Trophoblast cell (in vitro differentiated cells and primary cell): ENCODE measurements at places on chromosomes 16 and 17.

DNA sequence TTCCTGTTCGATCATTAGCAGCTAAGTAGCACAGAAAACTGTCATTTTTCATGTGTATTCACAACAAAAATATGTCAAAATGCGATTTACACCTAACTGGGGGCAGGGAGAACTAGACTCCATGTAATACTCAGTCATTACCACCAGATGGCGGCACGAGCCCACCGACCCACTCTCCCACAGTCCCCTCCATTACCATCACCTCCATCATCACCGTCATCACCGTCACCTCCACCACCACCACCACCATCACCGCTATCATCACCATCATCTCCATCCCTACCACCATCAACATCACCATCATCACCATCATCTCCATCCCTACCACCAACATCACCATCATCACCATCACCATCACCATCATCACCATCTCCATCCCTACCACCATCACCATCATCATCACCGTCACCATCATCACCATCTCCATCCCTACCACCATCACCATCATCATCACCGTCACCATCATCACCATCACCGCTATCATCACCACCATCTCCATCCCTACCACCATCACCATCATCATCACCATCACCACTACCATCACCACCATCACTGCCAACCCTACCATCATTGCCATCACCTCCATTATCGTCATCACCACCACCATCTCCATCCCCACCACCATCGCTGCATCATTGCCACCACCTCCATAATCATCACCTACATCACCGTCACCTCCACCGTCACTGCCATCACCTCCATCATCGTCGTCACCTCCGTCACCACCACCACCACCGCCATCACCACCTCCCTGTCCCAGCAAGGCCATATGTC, 14.4 kb downstream of the NDUFAF8 start:
- H3K36me3 ChIP-seq = peaks cover 36% of the 10 kb centered on the region
- peak overlapping the region; percentile 38 for H3K4me3 ChIP-seq
- no peaks in the 10 kb centered on the region for H3K27me3 ChIP-seq
- peak; percentile 54 for DNase-seq
- no peaks in the 10 kb centered on the region for H3K4me1 ChIP-seq
- no peak overlapping the region for H3K27ac ChIP-seq

DNA sequence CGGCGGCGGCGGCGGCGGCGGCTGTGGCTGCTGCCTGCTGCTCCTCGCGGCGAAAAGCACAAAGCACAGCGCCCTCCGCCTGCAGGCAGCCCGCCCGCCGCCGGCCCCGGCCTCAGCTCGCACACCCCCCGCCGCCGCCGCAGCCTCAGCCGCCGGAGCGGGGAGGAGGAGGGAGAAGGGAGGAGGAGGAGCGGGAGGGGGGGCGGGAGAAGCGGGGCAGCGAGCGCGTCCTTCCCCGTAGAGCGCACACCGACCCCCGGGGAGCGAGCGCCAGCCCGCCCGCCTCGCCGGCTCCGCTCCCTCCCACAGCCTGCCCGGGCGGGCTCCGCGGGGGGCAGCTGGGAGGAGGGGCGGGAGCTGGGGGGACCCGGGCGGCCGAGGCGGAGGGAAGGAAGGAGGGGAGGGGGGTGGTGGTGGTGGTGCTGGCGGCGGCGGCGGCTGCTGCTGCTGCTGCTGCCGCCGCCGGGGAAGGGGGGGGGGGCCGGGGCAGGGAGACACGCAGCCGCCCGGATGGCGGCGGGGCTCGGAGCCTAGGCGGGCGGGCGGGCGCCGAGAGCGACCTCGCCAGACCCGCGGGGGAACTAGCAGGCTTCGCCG, at the start of gene UBTF:
Gene UBTF, minus strand, starts transcription at position 60 of the 597 bp plus-strand sequence. CDS start 1,446 bp downstream, outside the sequence.
- H3K27me3 ChIP-seq = no peaks in the 10 kb centered on the region
- H3K4me3 ChIP-seq = peak within 1 kb of the TSS; percentile 98
- DNase-seq = peak; percentile 47
- H3K36me3 ChIP-seq = peaks cover 32% of the 10 kb centered on the region

DNA sequence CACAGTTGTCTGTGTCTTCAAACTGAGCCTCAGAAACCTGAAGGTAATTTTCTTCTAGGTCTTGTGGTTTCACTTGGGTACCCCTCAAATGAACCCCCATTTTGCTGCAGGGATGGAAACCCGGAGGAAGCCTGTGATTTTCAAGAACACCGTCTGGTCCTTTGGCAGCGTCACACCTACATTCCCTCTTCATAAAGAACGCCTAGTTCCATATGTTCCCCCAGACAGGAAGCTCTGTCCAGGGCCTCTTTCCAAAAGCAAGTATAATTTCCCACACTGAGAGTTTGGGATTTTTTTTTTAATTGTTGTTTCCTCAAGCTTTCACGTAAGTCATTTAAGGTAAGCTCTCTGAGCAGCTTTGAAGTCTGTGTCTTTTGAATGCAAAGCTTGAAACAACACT, 515.0 kb downstream of the TMEM114 start:
- no peak overlapping the region for H3K4me3 ChIP-seq
- no peaks in the 10 kb centered on the region for H3K36me3 ChIP-seq
- no peaks in the 10 kb centered on the region for H3K4me1 ChIP-seq
- no peak overlapping the region for H3K27ac ChIP-seq
- no peak for DNase-seq

- no peak for DNase-seq
- H3K4me1 ChIP-seq = peaks cover 5% of the 10 kb centered on the region
- no peak overlapping the region for H3K4me3 ChIP-seq
- H3K27me3 ChIP-seq = no peaks in the 10 kb centered on the region
- H3K27ac ChIP-seq = no peak overlapping the region
Observed at GRCh38 chr16:88132836-88133506, 181.7 kb downstream of the BANP start.

DNA sequence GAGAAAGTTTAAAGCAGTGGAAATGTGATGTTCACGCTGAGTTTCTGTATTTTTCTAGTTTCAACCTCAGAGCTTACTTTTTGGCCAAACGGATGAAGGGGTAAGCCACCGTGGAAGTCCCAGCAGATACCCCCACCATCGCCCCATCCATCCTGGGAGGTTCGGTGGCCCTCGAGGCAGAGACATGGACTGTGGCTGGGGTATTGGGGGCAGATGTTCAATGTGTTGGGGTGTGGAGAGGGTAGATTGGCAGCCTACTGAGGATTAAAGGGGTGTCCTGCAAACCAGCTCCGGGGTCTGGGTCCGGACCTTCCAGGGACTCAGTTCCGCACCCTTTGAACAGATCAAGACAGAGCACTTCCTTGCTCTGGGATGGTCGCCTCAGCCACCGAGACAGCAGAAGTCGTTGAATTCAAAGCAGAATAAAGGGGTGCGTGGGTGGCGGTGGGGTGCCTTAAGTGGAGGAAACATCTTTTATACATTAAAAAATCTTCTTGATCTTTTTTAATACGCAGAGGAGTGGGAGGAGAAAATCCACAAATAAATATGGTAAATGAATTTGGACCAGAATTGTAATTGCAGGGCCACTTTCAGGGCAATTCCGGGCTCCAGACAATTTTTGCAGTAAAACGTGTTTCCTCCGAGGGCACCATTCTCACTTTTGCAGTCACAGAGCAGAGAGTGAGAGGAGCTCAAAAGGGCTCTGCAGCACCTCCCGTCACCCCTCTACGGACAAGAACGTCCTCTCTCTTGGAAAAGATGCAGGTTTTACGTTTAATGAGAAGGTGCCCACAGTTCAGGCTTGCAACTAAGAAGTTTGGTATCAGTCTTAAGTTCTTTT, 8.2 kb upstream of the CBX8 start:
- DNase-seq = no peak
- H3K27me3 ChIP-seq = peaks cover 93% of the 10 kb centered on the region
- H3K27ac ChIP-seq = no peak overlapping the region
- H3K4me1 ChIP-seq = peaks cover 15% of the 10 kb centered on the region
- H3K36me3 ChIP-seq = no peaks in the 10 kb centered on the region

- DNase-seq = peak; percentile 51
- H3K27me3 ChIP-seq = no peaks in the 10 kb centered on the region
- no peak overlapping the region for H3K27ac ChIP-seq
Observed at GRCh38 chr17:76716146-76716838, 5.5 kb upstream of the MXRA7 start.

DNA sequence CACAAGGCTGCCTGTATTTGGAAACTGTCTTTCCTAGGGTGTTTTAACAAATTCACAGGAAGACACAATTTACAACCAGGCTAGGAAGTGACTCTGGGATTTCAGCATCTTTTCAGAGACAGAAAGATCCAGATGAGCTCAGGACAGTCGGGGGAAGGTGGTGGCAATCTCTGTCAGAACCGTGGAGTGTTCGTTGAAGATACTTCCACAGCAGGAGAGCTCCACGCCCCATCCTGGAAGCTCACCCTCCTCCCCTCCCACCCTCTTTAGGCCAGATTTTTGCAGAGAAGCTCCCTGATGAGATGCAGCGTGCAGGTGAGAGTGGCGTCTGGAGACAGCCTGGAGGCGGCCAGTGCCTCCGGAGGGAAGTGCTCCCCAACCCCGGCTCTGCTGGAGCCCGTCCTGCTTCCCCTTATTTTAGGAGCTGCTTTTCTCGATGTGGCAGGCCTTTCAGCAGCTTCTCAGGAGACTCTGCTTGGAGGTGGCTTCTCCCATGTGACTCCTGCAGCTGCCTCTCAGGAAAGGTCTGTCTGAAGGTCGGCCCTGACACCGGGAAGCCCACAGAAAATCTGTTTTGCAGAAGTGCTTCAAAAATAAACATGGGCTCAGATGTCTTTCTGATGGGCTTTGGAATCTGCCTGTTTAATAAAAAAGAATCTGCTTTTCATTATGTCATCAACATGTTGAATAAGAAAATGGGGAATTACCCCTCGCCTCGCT, 186.4 kb upstream of the CHMP6 start:
- no peak for DNase-seq
- no peak overlapping the region for H3K27ac ChIP-seq
- H3K36me3 ChIP-seq = peaks cover 2% of the 10 kb centered on the region
- H3K4me1 ChIP-seq = no peaks in the 10 kb centered on the region

GRCh38 chr17:15944759-15945526, at the start of gene ADORA2B:
ADORA2B (plus strand) TSS chr17:15945130; CDS start chr17:15945249, 119 bp downstream.
- DNase-seq = peak; percentile 83
- H3K4me3 ChIP-seq = peak within 1 kb of the TSS; percentile 77
- H3K27me3 ChIP-seq = peaks cover 8% of the 10 kb centered on the region

DNA sequence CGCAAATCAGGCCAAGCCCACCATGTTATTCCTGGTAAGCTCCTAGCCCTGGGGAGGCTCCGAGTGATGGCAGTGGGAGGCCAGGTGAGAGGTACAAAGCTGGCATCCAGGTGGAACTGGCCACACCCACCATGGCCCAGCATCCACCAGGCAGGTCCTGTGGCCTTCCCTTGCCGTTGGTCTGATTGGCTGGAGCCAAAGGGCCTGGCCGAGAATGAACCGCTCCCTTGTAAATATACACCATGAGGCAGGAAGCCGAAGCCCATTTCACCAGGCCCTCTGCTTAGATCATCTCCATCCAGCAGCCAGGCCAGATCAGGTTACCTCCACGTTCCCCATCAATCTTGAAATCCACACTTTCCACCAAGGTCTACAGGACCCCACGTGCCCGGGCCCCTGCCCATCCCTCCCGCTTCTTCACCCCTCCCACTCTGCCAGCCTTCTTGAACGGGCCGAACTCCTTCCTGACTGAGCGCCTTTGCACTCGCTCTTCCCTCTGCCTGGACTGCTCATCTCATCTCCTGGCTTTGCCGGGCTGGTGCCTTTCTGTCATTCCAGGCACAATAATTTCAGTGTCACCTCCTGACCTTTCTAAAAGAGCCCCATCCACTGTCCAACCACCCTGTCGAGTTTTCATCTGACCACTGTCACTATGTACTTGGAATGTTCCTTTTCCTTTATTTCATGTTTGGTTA, 5.8 kb downstream of the SOCS1 start:
- no peak overlapping the region for H3K4me3 ChIP-seq
- peaks cover 12% of the 10 kb centered on the region for H3K4me1 ChIP-seq
- DNase-seq = peak; percentile 18
- H3K27me3 ChIP-seq = no peaks in the 10 kb centered on the region

DNA sequence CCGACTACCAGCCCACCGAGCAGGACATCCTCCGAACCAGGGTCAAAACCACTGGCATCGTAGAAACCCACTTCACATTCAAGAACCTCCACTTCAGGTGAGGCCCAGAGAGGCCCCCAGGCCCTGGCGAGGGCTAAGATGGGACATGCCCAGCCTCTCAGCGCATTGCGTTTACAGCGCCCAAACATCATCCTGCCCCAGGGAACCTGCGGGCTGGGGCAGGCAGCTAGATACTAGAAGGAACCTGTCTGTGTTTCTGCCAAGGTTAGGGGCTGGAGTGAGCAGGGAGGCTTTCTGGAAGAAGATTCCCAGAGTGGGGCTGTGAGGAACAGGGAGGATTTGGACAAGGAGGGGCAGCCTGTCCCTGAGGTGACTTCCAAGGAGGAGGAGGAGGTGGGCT, 90.6 kb downstream of the AMFR start:
- no peak for DNase-seq
- no peaks in the 10 kb centered on the region for H3K27me3 ChIP-seq
- H3K27ac ChIP-seq = no peak overlapping the region
- H3K36me3 ChIP-seq = no peaks in the 10 kb centered on the region
- H3K4me3 ChIP-seq = no peak overlapping the region

DNA sequence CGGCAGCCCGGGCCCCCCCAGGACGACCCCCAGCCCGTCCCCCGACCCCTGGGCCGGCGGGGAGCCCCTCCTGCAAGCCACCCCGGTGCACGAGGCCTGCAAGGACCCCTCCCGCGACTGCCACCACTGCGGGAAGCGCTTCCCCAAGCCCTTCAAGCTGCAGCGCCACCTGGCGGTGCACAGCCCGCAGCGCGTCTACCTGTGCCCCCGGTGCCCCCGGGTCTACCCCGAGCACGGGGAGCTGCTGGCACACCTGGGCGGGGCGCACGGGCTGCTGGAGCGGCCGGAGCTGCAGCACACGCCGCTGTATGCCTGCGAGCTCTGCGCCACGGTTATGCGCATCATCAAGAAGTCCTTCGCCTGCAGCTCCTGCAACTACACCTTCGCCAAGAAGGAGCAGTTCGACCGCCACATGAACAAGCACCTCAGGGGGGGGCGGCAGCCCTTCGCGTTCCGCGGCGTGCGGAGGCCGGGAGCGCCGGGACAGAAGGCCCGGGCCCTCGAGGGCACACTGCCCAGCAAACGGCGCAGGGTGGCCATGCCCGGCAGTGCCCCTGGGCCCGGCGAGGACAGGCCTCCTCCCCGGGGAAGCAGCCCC, 15.6 kb upstream of the ZFPM1 start:
- H3K36me3 ChIP-seq = no peaks in the 10 kb centered on the region
- no peaks in the 10 kb centered on the region for H3K4me1 ChIP-seq
- no peaks in the 10 kb centered on the region for H3K27me3 ChIP-seq
- H3K4me3 ChIP-seq = no peak overlapping the region
- DNase-seq = peak; percentile 48
